ENCODE measurements at places on chromosomes 16 and 17.
A peak's percentile ranks its signal among the peaks of the same experiment; 100 is the strongest.

DNA sequence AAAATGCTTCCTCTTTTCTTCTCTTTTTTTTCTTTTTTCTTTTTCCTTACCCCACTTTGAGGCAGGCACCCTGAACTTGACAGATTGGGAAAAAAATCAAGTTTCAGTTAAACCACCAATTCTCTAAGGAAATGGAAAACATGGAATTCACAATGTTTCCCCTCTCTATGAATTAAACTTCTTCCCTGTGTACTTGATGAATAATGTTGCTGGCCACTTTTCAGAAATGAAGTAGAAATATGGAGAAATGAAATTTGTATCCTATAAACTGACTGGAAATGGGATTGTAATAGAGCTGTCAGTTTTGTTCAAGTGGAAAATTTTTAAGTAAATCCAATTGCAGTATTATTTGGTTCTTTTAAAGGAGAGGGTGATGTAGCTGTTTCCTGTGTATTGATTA, 129.8 kb downstream of the CLEC16A start:
- no peak for DNase-seq

DNA sequence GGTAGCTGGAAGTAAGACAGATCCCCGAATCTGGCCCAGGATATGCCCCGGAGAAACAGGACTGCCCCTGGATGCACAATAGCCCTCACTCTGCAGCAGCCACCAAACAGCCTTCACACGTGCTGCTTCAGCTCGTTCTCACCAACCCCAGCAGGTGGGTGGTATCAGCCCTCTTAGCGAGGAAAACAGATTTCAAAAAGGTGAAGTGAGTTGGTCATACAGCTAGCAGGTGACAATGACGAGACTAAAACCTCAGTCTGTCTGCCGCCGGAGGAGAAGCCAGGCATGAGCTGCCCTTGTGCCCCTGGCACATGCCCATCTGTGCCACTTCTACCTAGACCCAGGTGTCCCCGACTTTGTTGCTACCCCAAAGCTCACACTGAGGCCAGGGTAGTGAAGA, 92.4 kb downstream of the YPEL2 start:
- no peak for DNase-seq

DNA sequence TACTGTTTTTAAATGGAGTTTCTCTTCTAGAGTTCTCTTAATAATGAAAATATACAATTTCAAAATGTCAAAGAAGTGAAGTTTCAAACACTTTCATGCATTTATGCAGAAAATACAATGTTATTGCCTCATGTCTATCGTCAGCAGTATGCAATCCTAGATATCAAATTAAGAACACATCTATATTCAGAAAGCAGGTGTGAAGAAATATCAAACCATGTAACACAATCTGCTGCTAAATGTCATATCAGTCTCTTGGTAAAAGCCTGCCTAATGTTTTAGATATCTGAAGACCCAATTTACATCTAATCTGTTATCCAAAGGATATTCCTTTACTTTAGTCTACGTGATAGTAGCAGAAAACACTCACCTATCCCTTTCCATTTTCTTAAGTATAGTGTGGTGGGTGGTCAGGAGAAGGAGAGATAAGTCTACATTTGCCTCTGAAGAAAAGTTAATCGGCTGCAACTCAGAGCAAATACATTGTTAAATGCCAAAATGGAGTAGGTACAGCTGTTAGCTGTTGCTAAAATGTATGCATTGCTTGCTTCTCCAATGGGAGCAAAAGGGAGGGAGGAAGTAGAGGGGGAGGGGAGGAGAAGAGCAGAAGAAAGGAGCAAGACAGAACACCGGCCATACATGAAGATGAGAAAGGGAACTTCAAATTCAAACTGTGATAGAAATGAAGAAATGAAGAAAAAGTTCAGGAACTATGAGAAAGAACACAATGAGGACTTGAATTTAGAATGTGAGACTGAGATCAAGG, 64.9 kb downstream of the ITFG1 start:
- no peak for DNase-seq

DNA sequence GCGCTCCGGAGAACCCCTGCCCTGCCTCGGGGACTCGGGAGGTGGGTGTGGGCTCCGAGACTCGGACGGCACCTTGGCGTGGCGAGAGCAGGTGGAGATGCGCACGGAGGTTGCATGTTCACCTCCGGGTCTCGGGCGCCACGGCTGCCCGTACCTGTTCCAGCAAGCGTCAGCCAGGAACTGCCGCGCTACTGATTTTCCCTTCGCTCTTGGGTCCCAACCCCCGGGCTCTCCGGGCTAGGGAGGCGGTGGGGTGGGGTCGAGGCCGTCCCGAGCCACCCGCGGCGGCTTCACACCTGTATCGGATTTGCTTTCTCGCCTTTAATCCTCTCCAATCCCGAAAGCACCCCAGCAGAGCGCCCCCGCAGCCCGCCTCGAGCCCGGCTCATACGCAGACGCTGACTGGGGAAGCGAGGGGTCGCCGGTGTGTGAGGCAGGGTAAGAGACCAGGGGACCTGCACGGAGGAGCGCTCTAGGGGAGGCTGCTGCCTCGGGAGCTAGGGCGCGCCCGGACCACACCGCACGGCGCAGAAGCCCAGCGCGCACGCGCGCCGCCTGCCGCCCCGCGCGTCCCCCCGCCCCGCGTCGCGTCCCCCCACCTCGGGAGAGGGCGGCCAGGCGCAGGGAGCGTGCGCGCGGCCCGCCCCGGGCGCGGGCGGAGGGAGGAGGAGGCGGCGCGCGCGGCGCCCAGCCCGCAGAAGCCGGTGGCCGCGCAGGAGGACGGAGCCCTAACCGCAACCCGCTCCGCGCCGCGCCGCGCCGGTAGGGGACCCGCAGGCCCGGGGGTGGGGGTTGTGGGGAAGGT, at the start of gene DUSP14:
TSS of gene DUSP14 (plus strand) at position 695 of the 805 bp plus-strand sequence. CDS start 22,382 bp downstream, outside the sequence.
- DNase-seq, result peak; percentile 24

DNA sequence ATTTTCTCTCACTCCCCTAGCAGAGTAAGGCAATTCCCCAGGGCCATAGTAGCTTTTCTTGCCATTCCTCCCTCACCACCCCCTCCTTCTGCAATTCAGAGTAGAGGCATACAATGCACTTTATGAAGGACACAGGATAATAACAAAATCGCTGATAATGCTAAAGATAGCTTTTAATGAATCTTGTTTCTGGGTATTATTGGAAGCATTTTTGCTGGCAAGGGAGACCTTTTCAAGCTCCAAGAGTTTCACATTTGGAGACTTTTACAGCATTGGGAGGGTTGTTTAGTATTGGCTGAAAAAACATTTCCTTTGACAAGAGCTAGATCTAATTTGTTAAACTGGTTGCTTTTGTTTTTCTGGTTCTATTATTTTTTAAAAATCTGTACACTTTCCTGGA, 573.0 kb upstream of the C16orf82 start:
- no peak for DNase-seq

GRCh38 chr16:13586051-13586450, 333.9 kb upstream of the ERCC4 start:
- DNase-seq, result no peak
